ENCODE measurements at places on chromosomes 4 and X. TPM values are rescaled to one million over a fixed set of nuclear protein-coding genes. Genes with fewer than 3 reads are reported as not detected.

DNA sequence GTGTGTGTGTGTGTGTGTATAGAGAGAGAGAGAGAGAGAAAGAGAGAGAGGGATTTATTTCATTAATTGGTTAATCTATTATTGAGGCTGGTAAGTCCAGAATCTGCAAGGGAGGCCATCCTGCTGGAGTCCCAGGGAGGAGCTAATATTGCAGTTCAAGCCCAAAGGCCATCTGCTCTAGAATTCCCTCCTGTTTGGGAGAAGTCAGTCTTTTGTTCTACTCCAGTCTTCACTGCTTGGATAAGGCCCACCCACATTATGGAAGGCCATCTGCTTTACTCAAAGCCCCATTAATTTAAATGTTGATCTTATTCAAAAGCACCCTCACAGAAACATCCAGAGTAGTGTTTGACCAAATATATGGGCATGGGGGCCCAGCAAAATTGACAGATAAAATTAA is 317.5 kb upstream of the RASGEF1B start:
- no peaks in the 10 kb centered on the region for H3K36me3 ChIP-seq
- no peak for DNase-seq
- H3K4me1 ChIP-seq, result no peaks in the 10 kb centered on the region

DNA sequence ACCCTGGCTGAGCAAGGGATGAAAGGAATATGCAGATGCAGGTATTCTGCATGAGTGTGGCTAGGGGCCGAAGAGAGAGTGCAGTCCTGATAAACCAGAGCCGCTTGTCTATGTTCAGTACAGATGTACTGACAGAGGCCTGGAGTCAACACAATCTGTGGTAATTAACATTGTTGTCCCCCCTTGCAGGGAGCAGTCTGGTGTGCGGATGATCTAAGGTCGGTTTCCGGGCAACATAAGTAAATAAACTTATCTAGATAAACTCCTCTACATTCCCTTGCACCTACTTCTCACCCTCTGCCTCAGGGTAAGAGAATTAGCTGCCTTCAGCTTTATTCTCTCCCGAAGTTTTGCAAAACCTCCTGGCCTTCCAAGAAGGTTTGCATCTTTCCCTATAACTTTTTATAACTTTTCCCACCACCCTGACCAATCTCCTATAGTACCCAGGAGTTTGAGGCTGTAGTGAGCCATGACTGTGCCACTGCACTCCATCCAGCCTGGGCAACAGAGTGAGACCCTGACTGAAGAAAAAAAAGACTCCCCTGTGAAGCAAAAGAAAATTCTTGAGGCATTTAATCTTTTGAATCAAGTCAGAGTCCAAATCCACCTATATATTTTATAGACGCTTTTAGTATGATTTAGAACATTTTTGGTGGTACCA is 26.6 kb downstream of the SNX25 start:
- no peaks in the 10 kb centered on the region for H3K36me3 ChIP-seq
- no peaks in the 10 kb centered on the region for H3K4me1 ChIP-seq
- DNase-seq, result no peak
- no peak overlapping the region for H3K4me3 ChIP-seq

DNA sequence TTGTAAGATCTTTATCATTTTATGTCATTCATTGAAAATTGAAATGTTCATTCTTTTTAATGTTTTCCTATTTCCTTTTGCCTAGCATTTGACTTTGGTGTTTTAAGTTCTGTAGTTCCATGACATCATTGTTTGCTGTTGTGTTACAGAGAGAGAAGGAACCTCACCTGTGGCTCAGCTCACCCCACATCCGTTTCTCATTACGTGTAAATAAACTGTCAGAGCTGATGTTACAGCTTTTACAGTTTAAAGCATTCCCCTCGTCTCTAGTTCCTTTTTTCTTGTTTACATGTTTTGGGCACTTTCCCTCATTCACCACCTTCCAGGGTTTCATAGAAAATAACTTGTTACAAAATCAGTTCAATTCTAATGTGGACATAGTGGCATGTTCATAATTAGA is 137.2 kb downstream of the FNIP2 start:
- no peaks in the 10 kb centered on the region for H3K36me3 ChIP-seq
- DNase-seq, result no peak
- H3K4me3 ChIP-seq, result no peak overlapping the region
- H3K27me3 ChIP-seq, result no peaks in the 10 kb centered on the region

Gene ZDHHC15
- 0.05 TPM for total RNA-seq

Data from Panc1 (cell line).